ENCODE measurements at places on chromosomes 7 and 10. TPM values are rescaled to one million over a fixed set of nuclear protein-coding genes. Genes with fewer than 3 reads are reported as not detected.

Gene AS3MT
- 1.2 TPM for total RNA-seq

Gene NUDT5
- total RNA-seq = 108 TPM

Gene SRGN
- total RNA-seq = 278 TPM

Gene OPALIN
- total RNA-seq = not detected

Gene NACAD
- total RNA-seq = 0.50 TPM

Gene FAM237B
- total RNA-seq = not detected

Gene UNCX
- not detected for total RNA-seq

Gene IDI2
- not detected for total RNA-seq

Gene SCART1
- 0.28 TPM for total RNA-seq

Gene TMEM176A
- total RNA-seq = not detected

Gene GRIFIN
- not detected for total RNA-seq

Gene C10orf95
- 0.62 TPM for total RNA-seq

DNA sequence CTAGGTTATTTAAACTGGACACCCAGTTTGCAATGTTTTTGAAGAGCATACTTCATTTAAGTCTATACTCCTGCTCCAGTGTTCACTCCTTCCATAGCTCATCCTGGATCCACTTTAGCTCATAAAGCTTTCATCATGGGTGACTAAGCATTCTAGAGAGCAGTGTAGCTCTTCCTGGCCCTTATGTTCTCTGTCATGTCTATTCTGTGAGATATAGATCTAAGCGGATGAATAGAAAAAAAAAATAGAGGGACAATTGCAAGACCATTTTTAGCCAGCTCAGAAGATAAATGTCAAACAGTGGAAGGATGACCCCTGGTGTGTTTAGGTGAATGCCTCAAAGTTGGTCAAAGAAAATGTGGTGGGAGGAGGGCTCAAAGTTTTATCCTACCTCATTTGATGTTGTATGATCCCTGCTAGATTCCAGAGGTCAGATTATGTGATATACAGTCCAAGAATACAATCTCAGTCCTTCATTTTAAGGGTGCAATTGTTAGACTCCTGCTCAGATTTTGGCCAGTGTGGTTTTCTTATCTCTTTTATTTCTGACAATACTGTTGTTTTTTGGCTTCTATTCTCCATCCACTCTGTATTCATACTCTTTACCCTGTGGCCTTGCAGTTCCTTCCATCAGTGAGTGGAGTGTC, 7.5 kb upstream of the HECW1 start:
- no peak for DNase-seq

DNA sequence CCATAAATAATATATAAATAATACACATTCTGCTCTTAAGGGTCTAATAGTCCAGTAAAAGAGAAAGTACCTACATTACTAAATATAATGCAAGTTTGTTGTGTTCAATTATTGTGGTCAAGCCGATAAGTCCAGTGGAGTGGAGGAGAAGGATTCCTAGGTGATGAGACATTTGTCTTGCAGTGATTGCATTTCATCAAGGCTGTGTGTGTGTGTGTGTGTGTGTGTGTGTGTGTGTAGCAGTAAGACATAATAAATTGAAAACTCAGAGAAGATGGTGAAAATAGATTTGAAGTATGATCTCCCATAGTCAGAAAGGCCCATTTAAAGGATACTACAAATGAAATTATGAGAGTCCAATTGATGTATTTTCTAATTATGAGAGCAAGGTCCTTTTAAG, 192.5 kb upstream of the SEMA3C start:
- no peak for DNase-seq

DNA sequence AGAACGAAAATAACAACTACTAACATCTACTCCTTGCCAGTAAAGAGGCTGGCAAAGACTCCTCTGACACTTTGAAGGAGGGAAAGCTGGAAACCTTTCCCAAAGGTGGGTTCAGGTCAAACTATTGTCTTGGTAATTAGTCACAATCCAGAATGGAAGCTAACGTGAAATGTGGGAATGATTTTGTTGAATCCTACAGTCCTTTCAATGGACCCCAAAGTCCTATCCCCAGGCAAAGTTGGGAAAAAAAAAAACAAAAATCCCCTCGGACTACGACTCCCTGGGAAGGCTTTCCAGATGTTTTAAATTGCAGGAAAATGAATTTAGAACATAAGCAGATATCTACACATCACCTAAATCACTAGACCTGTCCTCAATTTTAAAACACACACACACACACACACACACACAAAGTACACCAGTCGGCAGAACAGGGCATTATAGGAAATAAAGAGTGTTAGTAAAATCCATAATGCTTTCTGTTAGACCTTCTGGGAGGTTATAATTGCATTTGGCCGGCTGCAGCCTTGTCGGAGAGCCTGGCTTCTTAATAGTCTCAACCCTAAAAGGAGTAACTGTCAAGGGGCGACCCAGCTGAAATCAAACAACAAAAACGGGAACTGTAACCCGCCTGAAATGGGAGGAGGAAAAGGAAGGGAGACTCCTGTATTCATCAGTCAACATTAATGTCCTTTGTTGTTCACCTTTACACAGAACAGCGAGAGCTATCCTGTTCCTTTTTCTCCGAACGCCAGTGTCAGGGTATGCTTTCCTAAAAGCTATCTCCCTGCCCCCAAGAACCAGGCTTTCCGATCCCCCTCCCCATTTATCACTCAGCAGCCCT, 1.5 kb downstream of the DOCK4 start:
- no peak for DNase-seq

DNA sequence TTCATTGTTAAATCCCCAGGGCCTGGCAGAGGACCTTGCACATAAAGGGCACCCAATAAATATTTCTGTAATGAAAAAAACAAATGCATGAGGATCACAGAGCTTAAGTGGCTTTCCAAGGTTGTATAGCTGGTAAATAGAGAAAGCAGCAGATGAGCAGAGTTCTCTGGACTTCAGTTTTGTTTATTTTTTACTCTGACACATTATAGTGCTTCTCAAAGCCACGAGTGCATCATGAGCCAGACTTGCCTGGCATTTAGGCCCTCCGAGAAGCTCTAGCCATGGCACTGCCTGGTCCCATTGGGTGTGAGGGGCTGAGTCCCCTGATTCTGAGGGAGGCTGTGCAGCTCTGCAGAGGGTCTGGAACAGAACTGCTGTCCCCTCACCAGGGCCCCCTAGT, 87.2 kb upstream of the ZNF32 start:
- DNase-seq = no peak

GRCh38 chr7:1843921-1844335, 173.9 kb downstream of the ELFN1 start:
- DNase-seq = no peak

DNA sequence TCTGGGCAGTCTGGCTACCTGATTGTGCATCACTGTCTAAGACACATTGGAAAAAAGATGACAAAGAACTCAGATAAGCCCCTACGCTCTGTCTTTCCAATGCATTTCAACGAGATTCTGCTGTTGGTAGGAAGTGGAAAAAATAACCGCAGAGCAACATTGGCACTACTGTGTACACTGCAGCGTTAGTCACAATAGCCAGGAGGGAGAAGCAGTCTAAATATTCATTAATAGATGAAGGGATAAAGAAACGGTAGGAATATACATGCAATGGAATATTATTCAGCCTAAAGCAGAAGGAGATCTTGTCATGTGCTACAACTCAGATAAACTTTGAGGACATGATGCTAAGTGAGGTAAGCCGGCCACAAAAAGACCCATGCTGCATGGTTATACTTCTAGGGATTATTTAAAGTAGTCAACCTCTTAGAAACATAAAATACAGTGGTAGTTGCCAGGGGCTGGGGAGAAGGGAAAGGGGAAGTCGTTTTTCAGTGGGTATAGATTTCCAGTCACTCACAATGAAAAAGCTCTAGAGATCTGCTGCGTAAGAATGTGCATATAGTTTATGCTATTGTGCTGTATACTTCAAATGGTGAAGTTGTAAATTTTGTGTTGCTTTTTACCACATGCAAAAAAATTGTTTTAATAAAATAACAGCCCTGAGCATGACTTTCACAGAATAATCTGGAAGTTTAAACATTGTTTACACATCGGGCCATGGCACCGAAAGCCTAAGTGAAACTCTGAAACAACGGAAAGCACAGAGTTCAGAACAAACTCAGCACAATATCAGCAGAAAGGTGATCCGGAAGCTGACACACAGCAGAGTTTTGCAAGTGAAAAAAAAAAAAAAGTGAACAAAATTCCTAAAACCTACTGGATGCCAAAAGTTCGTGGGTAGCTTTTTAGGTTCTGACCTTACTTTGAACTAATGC, 40.1 kb downstream of the ELMO1 start:
- peak; percentile 18 for DNase-seq

DNA sequence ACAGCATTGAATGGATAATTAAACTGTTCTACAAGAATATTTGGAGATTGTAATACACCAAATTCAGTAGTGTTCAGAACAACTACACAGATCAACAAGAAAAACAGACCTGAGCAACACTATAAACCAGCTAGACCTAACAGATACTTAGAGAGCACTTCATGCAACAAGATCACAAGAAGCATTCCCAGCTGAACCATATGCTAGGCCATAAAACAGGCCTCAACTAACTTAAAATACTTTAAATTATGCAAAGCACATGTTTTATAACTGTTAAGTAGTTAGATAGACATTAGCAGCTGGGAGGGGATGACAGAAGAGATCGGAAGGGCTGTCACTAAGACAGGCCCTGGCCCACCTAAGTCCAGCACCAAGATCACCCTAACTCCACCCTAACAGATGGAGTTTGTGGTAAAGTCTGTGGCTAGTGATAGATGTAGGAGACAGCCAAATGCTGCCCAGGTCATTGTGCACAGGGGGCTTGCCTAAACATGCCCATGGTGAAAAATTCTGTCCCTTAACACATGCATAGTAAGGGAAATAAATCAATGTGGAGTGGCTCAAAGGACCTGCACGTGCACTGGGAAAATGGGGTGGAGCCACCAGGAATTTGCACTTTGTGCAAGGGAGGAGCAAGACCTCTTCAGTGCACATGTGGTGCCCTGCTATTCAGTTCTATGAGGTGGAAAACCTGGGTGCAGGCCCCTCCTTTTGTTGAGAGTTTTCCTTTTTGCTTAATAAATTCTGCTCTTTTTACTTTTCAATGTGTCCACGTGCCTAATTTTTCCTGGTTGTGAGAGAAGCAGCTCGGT, 567.8 kb upstream of the NRG3 start:
- DNase-seq = no peak

- DNase-seq = peak; percentile 40
These were observed 98.4 kb downstream of the PIP4K2A start for GRCh38 chr10:22615819-22616499.

DNA sequence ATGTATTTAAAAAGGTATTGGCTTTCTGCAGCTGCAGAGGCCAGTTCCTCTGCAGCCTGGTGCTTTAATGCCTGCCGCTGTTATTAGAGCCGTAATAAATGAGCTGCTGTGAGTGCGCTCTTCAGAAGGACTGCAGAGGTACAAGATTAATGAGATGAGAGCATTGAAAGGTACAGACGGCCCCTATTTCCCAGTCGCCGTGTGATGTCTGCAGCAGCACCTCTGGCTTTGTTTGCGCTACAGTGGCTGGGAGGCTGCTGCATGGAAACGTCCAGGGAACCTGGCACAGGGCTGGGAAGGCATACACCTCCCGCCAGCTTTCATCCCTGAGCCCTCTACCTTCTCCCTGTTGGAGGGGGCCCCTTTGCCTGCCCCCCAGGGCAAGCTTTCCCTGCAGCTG, 383.8 kb upstream of the ZMIZ1 start:
- no peak for DNase-seq

DNA sequence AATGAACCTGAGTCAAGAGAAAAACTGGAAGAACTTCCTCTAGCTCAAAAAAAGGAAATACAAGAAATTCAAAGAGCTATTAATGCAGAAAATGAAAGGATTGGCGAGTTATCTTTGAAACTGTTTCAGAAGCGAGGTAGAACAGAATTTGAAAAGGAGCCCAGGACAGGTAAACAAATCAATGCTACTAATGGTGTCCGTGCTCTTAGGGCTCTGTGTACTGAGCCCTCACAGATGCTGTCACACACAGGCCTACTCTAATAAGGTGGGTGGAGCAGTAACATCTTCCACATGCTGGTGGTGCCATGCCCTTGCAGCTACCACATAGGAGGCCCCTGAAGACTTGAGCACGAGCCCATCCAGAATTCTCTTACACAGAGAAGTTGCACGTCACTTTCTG, 46.1 kb downstream of the DYNC2I1 start:
- DNase-seq = no peak

GRCh38 chr7:8263048-8263447, 1.1 kb upstream of the ICA1 start:
- DNase-seq = no peak

DNA sequence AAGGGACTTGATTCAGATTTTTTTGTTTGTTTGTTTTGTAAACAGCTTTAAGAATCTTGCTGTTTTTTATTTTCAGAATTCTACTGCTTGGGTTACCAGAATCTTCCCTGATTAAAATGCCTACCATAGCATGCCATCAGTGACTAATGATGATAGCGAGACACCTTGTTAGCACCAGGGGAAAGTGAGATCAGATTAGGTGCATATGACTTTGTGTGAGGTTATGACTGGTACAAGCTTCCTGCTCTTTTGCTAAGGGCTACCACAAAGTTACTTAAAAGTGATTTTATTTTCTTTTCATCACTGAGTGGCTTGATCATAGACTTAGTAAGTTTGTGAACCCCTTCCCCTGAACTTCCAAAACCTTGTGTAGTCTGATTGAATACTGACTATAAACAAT, 93.5 kb downstream of the SND1 start:
- no peak for DNase-seq

GRCh38 chr7:7212612-7213011, 30.3 kb downstream of the C1GALT1 start:
- DNase-seq = no peak

- no peak for DNase-seq
These were observed 533.0 kb upstream of the GALNT17 start for GRCh38 chr7:70598976-70599375.

- DNase-seq = peak; percentile 85
These were observed 1.5 kb upstream of the C10orf95 start for GRCh38 chr10:102452672-102453340.

GRCh38 chr10:75456122-75456521, 24.7 kb downstream of the LRMDA start:
- no peak for DNase-seq

DNA sequence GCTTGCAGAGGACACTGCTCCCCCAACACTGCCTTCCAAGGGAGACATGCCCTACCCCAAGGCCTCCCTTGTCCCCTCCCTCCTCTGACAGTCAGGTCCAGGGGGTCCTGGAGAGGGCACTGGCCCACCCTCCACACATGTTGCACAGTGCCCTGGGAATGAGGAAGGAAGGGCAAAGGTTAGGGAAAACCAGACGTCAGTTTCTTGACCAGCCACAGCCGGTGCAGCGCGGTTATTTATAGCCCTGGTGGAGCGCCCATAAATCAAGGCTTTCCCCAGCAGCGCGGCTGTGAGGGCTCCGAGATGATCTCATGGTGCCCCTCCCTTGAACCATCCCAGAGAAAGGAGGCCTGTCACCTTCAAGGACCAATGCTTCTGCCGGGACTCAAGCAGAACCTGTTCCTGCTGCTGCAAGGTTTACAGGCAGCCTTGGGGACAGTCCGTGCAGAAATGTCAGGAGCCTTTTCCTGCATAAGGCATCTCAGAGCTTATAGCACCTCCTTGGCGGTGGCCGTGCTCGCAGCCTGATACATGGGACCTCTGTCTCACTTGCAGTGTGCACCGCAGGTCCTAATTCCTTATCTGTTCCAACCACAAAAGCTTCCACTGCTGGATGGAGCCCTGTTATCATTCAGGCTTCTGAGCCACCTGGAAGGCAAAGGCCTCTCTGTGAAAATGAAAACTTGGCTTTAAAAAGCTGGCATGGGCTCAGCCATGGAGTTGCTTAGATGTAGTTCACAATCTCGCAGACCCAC, 127.3 kb downstream of the LHPP start:
- DNase-seq = no peak

- DNase-seq = no peak
These were observed 6.9 kb upstream of the CAV2 start for GRCh38 chr7:116492654-116493109.

- DNase-seq = peak; percentile 86
These were observed 9.1 kb upstream of the ASIC3 start for GRCh38 chr7:151038951-151039849.
